Daoy (cell line): ENCODE measurements at places on chromosomes 12 and 14. TPM values are rescaled to one million over a fixed set of nuclear protein-coding genes. Genes with fewer than 3 reads are reported as not detected.

GRCh38 chr12:116651089-116651488 lies 86.8 kb downstream of the SPRING1 start:
- no peak for DNase-seq

DNA sequence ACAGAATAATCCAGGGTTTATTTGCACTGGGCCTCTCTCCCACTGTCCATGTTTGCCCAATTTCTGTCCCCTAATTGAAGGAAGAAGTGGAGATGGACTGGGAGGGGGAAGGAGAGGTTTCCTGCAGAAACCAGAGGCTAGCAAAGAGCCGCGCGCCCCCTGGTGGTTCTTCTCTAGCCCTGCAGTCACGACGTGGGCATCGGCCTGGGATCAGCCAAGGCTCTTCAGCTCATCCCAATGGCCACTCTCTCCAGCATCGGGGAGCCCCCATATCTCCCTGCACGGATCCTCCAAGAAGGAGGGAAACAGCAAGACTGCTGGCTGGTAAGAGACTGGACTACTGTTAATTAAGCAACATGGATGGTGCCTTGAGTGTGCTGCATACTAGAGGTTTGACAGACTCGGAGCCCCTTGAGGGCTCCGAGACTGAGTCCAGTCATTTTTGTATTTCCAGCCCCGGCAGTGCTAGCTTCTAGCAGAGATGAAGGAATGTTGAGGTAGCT lies 18.7 kb downstream of the ZBTB39 start:
- DNase-seq: peak; percentile 78

DNA sequence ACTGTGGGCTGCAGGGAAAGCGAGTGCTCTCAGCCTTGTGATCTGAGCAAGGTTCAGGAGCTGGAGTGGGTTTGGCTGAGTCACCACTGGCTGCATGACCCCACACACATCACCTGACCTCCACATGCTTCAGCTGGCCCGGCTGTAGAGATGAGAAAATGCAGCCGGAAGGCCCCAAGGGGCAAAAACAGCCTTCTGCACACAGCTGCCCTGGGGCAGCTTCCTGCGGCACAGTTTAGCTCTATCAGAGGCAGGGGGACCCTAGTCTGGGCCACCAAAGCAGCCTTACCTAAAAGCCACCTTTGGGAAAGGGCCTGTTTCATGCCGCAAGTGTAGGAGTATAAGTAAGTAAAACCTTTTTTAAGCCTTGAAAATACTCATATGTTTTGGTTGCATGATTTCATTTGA lies 123.3 kb downstream of the SSPN start:
- peak; percentile 86 for DNase-seq

GRCh38 chr14:105914738-105915385 lies 388.5 kb downstream of the TMEM121 start:
- no peak for DNase-seq

- DNase-seq: no peak
Measured at GRCh38 chr14:30271811-30272323, 287.1 kb upstream of the G2E3 start.

- DNase-seq: no peak
Measured at GRCh38 chr14:31947680-31948595, 129.2 kb upstream of the ARHGAP5 start.

DNA sequence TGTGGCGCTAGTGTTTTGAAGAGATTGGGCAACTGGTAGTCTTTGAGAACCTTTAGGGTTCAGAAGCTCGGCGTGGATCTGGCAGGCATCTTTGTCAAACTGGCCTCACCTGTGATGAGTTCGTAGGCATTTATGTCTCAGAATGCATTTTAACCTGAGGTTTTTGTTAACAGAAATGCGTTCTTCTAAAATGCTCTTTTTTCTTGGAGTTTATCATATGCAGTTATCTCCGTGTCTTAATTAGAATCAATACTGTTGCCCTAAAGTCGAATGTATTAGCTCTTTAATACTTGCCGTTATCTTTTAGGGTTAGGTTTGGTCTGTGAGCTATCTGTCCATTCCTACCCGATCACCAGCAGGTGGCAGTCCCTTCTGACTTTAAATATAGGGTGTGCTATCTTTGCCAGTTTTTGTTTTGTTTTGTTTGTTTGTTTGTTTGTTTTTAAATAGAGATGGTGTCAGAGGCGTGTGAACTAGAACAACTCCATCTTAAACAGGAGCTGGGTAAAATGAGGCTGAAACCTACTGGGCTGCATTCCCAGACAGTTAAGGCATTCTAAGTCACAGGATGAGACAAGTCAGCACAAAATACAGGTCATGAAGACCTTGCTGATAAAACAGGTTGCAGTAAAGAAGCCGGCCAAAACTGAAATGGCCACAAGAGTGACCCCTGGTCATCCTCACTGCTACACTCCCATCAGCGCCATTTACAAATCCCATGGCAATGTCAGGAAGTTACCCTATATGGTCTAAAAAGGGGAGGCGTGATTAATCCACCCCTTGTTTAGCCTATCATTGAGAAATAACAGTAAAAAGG lies 1.4 kb downstream of the ATF1 start:
- peak; percentile 41 for DNase-seq

DNA sequence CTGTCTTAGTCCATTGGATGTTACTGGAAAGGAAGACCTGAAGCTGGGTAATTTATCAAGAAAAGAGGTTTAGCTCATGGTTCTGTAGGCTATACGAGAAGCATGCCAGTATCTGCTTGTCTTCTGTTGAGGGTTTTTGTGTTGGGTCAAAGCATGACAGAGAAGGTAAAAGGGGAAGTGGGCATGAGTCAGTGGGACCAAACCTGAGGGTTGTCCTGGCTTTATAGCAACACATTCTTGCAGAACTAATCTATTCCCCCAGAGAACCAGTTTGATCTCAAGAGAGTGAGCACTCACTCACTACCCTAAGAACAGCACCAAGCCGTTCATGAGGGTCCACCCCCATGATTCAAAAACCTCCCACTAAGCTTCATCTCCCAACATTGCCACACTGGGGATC lies 19.0 kb upstream of the KRAS start:
- DNase-seq: no peak

The SLC25A47 gene
- not detected in 2 replicates for total RNA-seq

The CISTR gene
- not detected in 2 replicates for total RNA-seq
